HFFc6 (cell line): ENCODE measurements at places on chromosomes 13 and 19. TPM values are rescaled to one million over a fixed set of nuclear protein-coding genes. Genes with fewer than 3 reads are reported as not detected.

DNA sequence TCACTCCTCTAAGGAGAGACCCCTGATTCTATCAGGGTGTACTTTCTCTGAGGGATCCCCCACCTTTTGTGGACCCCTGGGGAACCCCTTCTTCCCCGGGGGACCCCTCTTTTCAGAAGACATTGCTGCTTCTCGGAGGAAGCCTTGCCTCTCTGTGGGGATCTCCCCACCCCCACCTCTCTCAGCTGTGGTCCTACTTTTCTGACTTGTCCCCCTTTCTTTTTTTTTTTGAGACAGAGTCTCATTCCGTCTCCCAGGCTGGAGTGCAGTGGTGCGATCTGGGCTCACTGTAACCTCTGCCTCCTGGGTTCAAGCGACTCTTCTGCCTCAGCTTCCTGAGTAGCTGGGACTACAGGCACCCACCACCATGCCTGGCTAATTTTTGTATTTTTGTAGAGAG is 18.4 kb upstream of the GATAD2A start:
- no peak for DNase-seq

DNA sequence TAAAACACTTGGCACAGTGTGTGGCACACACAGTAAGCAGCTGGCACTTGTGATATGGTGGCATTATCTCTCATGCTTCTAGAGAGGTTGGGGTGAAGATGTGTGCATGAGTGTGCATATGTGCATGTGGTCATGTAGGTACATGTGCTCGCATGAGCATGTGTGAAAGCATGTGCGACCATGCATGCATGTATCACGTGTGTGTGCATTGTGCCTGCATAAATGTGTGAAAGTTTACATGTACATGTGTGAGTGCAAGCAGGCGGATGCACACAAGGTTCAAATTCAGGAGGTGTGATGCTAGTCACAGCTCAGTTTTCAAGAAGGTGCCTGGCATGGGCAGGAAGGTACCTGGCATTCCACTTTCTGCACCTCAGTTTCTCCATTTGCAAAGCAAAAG is 59.0 kb upstream of the UQCRFS1 start:
- DNase-seq, result no peak

DNA sequence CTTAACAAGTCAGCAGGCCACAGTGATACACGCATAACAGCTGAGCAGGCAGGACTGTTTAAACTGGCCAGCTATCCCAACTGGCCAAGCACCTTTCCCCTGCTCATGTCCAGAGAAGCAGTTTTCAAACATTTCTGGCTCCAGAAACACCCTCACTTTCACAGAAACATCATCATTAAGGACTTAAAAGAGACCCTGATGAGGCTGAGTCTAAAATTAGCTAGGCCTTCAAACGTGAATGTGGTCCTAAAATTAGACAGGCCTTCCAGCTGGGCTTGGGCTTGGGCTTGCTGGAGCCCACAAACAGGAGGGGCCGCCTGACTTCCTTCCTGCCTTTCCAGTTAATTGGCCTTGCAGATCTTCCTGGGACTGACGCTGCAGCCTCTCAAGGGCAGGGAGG is 334.2 kb downstream of the DNAJC15 start:
- DNase-seq, result no peak

DNA sequence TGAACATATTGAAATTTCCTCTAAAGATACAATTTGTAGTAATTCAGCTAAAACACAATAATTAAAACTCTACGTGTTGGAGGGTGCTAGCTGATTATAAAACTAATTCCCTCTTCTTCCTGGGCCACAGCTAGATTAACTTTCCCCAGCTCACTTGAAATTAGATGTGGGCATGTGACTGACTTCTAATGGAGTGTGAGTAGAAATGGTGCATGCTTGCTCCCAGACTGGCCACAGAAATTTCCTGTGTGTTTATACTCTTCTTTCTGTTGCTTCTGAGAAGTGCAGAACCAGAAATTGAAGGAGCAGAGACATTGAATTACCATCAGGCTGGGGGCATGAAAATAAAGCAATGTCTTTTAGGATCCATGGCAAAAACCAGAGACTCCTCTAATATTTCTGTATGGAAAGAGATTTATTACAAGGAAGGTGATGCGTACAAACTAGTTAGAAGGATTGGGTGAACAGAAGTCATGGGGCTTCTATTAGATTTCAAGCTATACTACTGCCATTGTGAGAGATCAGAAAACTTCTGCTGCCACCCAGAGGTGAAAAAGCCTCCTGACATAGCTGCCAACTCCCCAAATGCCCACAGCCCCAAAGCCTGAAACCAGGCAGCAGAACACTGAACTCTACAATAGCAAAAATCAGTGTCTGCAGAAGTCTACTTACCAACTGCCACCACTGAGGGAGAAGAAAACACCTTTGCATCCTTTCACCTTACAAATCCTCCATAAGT is 379.2 kb upstream of the MIR17HG start:
- DNase-seq, result no peak

- DNase-seq, result no peak
Measured at GRCh38 chr13:45269204-45269603, 68.4 kb upstream of the KCTD4 start.

GRCh38 chr19:55720801-55721200 is 17.4 kb downstream of the NLRP9 start:
- no peak for DNase-seq

- no peak for DNase-seq
Measured at GRCh38 chr13:96696389-96696900, 297.8 kb downstream of the OXGR1 start.

DNA sequence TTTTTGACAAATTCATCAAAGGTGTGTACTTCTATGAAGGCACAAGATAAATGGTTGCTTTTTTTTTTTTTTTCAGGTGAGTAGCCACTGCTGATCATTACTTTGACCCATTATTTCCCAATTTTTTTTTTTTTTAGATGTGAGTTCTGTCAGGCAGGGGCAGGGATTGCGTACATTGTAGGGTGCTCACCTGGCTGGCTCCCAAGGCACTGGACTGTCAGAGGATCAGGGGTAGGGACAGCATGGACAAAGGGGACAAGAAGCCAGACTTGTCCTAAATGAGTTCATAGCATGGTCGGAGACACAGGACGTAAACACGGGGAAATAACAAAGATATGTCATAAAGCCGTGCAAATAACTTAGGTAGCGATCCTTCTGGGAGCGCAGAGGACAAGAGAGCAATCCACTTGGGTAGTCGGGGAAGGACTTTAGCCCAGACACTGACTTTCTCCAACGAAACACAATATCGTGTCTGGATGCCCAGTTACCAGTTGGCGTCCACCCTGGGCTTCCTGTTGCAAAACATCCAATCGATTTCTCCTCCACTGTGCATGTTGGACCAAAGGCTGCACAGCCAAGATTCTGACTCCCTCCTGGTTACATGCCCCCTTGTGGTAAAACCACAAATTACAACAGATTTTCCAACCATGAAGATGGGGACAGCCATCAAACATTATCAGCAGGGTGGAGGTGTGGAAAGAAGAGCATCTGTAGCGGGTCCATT is 27.5 kb upstream of the KATNAL1 start:
- no peak for DNase-seq

DNA sequence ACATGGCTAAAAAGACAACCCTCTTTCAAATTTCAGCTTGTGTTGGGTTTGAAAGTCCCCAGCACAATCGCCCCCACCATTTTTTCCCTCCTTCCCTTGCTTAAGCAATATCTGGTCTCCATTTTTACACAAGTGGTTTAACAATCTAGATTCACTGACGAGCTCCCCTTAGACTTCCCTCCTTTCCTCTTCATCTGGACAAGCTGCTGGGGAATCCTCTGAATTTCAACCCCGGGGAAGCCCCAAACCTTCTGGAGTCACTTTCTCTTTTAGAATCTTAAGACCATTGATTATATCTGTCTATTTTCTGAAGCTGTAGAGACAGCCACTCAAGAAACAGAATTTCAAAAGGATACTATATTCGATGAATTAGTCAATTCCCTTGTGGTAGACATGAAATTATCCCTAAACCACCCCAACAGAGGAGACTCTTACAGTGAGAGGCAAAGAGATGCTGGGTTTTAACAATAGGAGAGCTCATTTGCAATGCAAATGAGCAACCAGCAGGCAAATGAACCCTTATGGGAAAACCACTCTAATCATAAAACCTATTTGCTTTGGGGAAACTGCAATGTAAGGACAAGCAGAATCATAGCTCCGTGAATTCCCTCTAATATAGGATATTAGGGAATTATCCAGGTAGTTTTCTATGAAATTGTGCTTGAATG is 78.9 kb downstream of the TEX26 start:
- DNase-seq, result no peak

GRCh38 chr19:10115392-10116084 is 4.0 kb downstream of the P2RY11 start:
- no peak for DNase-seq

DNA sequence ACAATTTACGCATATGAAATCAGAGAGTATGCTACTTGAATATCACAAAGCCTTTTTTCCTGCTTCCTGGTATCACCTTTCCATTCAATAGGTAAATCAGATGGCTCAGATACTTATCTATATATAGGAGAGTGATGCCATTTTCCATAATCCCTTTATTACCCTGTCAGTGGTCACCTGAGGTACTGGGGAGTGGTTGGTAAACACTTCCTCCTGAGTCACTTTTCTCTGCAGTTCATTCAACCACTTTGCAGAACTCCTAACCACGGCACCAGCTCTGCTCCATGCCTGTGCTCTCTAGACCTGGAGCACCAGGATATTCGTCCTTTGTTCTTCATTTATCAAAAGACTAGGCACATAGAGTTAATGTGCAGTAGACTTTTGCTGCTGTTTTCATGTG is 748.5 kb upstream of the KLHL1 start:
- no peak for DNase-seq

DNA sequence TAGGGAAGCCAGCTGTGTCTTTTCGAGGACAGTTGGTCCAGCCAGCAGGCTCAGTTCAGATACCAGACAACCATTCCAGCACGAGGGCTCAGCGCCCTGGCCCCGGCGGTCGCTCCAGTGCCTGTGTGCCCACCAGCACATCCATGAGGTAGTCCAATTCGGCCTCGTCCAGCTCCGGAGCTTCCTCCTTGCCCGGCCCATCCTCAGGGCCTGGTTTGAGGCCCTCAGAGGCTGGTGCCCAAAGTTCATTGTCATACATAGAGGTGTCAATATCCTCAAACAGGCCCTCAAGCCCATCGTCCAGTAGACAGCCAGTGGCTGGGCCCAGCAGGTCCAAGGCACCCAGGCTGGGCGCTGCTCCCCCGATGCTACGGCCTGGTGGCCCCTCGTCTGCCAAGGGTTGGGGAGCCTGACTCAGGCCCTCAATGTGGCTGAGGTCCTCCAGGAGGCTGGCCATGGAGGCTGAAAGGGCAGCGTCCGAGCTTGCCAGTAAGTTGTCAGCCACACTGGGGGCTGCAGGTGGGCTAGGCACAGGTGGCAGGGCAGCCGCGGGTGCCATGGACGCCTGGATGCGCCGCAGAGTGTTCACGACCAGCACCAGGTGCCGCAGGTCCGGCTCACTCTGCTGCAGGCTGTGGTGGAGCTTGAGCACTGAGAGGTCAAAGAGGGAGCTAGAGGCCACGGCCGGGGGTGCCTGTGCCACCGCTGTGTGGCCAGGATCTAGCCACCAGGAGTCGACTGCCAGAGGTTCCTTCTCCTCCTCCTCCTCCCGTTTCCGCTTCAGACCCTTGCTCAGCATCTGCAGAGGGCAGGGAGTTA is 2.8 kb downstream of the SERTAD1 start:
- no peak for DNase-seq

DNA sequence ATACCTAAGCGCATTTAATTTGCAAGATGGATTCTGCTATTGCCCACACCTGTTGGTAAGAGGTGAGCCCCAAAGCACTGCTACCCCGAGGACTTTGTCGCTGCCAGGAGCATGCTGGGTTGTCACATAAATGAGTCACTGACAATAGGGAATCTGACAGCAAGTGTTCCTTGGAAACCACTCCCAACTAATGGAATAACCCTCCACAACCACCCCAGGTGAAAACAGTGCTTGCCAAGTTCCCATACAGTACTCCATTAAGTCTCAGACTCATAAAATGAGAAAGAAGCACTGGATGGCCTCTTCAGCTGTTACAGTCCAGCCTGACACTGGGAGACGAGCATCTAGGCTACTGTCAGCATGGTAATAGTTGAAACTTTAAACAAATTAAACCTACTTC is 108.6 kb downstream of the EFNB2 start:
- DNase-seq, result no peak

DNA sequence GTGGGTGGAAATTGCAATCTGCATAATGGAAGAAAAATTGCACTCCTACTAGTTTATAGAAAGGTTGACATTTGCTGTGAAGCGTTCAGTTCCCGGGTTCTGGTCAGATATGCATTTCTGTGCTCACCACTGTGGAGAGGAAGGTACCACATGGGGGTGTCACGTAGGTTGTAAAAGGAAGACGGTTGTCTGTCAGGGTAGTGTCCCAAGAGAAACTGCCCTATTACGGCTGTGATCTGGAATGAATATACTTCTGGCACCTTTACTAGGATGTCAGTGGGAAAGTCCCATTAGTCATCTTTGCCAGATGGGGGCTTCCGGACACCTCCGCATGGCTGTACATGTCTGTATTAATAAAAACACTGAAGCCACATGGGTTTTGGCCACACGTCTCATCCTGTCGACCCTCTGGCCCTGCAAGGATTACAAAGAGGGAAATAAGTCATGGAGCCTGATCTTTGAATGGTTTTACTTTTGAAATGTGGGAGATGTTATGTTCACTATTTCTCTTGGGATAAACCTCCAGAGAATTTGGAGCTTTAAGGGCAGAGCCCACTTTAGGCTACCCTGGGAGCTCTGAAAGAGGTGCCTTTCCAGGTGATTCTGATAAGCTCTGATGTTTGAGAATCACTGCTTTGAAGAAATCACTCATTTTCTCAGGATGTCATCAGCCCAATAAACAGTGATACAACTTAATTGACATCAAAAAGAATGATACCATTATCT is 133.9 kb downstream of the AKAP11 start:
- no peak for DNase-seq

DNA sequence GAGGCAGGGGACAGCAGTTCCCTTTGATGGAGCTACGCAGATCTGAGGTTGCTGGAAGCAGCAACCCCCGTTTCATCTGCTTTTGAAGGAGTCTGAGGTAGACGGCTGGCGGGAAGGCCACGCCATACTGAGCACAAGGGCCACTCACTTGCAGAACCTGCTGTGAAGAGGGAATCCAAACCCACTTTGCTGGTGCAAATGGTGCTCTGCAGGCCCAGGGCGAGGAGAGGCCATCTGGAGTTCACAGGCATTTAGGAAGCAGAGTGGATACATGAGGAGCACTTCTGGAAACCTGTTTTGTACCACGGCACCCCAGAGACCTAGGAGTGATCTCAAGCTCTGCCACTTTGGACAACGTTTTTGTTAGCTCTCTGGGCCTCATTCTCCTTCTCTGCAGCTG is 227.8 kb downstream of the UQCRFS1 start:
- DNase-seq, result no peak

ERICH4 gene
- total RNA-seq, result not detected in 3 replicates

C19orf12 gene
- 24.3 and 30.1 TPM in 2 replicates for total RNA-seq

LIG1 gene
- total RNA-seq, result 25.9 to 48.5 TPM (median 43.2 TPM) in 3 replicates

CGB5 gene
- total RNA-seq, result not detected in 3 replicates

TMEM38A gene
- 1.1 to 2.0 TPM (median 1.7 TPM) in 3 replicates for total RNA-seq

TSPAN16 gene
- not detected in 3 replicates for total RNA-seq

MRI1 gene
- total RNA-seq, result 27.9 to 34.0 TPM (median 30.3 TPM) in 3 replicates
